ENCODE measurements at places on chromosomes 6 and 20.

GRCh38 chr20:59835448-59836395 lies 97.7 kb downstream of the SYCP2 start:
- peak; percentile 83 for DNase-seq

GRCh38 chr6:42958125-42958524 lies 2.4 kb upstream of the GNMT start:
- DNase-seq = no peak

GRCh38 chr6:45044510-45045252 lies 283.4 kb upstream of the RUNX2 start:
- DNase-seq = no peak

DNA sequence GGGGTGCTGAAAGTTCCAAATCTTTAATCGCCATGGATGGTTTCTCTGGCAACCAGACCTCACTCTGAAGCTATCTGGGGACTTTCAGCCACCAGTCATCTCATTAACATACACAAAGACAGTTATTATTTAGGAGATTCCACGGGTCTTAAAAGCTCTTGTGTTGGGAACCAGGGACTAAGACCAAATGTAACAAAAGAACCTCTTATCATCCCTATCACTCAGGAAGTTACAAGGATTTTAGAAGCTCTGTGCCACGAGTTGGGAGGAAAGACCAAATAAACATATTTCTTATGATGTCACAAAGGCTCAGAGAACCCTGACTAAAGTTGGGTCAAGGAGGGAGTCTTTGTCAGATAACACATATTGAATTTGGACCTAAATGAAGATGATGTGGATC lies 17.7 kb downstream of the GPX6 start:
- DNase-seq = no peak

- DNase-seq = no peak
Measured at GRCh38 chr6:154378518-154378917, 21.9 kb upstream of the IPCEF1 start.

- DNase-seq = no peak
Measured at GRCh38 chr6:57159127-57159526, 13.0 kb upstream of the BAG2 start.

- no peak for DNase-seq
Measured at GRCh38 chr20:33276303-33277113, 6.5 kb upstream of the BPIFB1 start.

GRCh38 chr6:169513478-169514193 lies 188.2 kb downstream of the WDR27 start:
- DNase-seq = no peak

GRCh38 chr20:57409672-57410397 lies 18.6 kb downstream of the RBM38 start:
- DNase-seq = no peak

DNA sequence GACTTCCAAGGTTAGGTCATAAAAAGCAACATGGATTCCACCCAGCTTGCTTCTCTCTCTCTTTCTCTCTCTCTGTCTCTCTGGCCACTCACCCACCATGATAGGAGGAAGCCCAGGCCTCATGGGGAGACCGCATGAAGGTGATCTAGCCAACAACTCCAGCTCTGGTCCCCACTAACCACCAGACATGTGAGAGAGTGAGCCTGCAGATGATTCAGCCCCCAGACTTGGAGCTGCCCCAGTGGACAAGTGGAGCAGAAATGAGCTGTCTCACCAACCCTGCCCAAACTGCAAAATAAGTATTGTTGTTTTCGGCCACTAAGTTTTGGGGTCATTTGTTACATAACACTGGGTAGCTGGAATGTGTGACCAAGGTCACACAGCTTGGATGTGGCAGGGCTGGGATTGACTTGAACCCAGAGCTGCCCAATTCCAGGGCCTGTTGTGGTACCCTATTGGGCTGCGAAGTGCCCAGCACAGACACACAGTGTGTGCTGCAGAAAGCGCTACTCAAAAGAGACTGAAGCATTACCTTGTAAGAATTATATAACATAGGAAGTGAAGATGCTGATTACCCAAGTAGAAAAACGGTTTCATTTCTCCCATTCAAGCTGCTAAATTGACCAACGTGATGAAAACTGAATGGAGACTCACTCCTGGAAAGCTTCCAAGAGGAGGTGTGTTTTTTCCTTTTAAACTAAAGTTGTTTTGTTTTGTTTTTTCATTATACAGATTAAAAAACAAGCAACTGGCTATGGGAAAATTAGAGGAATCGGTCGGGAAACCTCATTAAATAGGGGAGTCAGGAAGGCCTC lies 9.1 kb upstream of the TLDC2 start:
- DNase-seq = no peak

- DNase-seq = no peak
Measured at GRCh38 chr20:4697189-4697830, 24.4 kb upstream of the PRND start.

DNA sequence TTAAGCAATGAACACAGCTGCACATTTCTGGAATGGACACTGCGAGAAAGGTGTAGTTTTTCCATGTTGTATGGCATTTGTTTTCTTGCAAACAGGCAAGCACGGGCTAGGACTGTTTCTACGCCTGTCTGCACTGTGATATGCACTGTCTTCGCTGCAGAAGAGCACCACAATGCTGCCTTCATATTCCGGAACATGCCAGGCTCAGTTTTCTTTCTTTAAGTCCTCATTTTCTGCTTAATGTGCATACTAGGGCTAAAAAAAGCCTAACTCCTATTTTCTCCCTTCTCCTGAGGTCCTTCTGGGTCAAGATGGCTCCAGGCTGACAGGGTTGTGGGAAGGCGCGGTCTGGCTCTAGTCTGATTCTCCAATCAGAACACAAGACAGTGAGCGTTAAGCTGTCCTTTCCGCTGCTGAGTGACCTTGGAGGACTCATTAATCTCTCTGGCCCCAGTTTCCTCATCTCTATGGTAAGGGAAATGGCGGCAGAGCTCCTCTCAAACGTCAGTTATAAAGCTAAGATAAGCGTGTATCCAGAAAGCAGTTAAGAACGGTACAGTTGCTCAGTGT lies 379.9 kb downstream of the C6orf118 start:
- DNase-seq = no peak

- DNase-seq = no peak
Measured at GRCh38 chr6:136034422-136034821, 182.9 kb downstream of the PDE7B start.

DNA sequence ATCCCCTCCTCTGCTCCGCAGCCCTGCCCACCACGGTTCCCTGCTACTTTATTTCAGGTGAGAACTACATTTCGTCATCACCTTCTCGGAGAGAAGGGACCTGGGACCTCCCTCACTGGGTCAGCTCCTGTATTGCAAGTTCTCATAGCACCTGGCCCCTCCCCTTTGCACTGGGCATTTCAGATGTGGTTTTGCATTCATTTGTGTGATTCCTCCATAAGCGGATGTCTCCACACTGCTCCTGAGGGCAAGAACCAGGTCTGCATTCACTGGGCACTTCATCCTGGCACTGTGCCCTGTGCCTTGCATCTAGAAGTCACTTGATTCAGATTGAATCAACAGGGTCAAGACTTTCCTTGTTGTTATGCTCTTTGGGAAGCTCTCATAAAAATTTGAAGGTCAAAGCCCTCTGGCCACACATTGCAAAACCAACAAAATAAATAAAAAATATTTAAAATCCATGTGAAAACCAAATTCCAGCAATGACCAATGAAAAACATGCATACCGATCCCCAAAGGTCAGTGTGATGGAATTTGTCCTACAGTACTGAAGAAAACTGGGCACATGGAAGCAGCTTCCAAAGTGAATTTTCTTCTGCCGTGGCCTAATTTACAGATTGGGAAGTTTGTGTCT lies 89.1 kb upstream of the F13A1 start:
- no peak for DNase-seq

- no peak for DNase-seq
Measured at GRCh38 chr6:8194490-8194889, 92.1 kb upstream of the EEF1E1 start.

DNA sequence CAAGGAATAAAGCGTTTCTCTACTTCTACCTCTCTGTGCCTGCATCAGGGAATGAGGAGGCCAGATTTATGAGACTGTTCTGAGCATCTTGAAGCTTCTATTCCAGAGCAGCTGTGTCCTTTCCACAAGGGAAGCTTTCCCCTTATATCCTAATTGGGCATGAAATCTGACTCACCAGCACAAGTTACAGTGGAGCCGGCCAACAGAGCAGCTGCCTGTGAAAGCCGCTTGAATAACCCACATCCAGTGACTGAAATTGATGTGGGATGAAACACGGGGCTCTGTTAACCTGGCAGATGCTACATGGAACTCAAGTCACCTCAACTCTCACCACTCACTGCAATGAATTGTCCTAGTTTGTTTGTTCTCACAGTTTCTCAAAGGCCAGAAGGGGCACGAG lies 400.3 kb downstream of the TFAP2A start:
- DNase-seq = no peak

DNA sequence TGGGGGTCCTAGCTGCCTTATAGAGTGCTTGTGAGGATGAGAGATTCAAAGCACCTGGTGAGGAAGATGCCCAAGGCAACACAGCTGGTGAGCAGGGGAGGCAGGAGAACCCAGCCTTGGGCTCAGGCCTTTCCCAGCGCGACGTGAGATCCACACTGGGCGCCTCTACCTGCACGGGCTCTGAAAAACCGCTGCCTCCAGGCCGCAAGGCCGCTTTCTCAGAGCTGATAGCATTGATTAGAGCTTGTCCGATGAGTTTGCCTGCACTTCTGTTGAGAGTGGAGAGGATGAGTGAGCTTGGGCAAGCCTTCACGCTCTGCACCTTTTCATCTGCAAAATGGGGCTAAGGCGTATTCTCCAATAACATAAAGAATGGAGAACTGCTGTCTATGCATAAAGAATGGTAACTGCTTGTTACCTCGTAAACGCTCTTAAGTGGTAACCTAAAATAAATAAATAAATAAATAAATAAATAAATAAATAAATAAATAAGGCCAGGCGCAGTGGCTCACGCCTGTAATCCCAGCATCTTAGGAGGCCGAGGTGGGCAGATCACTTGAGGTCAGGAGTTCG lies 916 bp downstream of the PABPC1L start:
- no peak for DNase-seq

DNA sequence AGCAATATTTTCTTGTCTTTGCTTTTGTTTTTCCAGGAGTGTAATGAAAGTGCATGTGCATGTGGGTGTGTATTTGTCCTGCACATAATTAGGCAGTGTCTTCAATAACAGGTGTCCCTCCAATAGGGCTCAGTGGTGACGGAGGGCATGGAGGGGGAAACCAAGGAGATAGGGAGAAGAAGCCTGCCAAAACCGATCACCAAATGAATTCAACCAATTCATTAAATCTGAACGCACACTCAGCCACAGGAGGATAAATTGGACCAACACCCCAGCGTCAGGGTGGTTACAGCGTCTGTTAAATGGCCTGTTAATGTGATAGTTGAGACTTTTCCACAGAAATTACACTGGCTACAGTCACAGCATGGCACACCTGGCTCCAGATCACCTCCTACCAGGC lies 527.6 kb downstream of the CD83 start:
- no peak for DNase-seq

Measured in large intestine (tissue), 12 donors.